ENCODE measurements at places on chromosomes 7 and 10.
A peak's percentile ranks its signal among the peaks of the same experiment; 100 is the strongest.

DNA sequence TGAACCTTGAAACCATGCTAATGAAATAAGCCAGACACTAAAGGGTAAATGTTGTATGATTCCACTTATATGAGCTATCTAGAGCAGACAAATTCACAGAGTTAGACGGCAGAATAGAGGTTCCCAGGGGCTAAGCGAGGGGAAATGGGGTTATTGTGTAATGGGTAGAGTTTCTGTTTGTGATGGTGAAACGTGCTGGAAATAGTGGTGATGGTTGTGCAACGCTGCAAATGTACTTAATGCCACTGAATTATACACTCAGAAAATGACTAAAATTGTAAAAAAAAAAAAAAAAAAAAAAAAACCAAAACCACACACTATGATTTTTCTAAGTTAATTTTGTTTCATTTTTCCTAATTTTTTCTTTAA, 30.0 kb downstream of the SFXN4 start:
- no peak for DNase-seq

DNA sequence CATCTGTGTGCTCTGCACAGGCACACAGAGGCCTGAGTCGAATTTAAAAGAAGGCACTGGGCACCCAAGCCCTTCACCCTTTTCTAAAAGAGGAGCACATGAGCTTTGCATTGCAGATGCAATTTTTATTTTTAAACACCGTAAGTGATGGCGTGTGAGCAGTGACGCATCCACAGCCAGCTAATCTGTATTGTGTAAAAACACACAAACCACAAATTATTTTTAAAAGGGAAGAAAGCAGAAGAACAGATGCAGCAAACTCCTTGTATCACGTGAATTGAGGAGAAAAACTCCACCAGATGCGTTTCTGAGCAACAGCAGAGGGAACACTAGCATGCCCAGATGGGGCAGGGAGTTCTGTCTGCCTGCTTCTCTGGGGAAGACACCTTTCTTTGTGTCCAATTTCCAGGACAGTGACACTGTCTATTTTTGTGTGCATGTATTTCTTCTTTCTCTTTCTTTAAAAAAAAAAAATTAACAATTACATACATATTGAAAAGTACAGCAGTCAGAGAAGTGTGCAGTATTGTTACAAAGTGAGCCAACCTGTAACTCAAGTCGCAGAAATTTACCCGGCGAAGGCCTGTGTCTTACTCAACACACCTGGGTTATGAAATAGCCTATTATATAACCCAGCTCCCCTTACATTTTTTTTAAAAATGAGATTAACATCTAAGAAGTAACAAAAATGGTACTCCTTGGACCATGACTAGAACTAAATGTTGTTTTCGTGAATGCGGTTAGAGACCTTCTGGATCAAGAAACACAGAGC, 39.2 kb downstream of the EEPD1 start:
- no peak for DNase-seq

GRCh38 chr7:114822844-114823243, 99.0 kb upstream of the MDFIC start:
- DNase-seq = no peak

GRCh38 chr10:95544783-95545500, 16.2 kb downstream of the SORBS1 start:
- DNase-seq = no peak

GRCh38 chr10:114638821-114639625, 19.1 kb downstream of the ABLIM1 start:
- no peak for DNase-seq

DNA sequence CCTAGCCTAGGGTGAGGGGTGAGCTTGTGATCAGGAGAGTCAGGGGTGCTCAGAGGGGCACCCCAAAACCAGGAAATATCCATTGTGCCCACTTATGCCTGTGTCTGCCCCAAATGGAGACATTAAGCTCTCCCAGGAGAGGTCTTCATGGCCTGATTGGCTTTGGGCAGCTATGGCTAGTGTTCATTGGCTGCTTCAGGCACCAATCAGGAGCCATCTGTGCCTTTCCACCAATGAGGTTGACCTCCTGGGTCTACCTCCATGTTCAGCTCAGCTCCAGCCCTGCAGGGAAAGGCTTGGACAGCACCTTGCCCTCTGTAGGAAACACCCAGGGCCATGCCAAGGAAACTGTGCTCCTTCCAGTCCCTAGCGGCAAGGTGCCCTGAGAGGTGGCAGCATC, 23.9 kb upstream of the HSPB1 start:
- DNase-seq = no peak

GRCh38 chr10:129712000-129712399, 245.0 kb downstream of the MGMT start:
- DNase-seq = no peak

GRCh38 chr7:69817121-69817520, 218.8 kb downstream of the AUTS2 start:
- DNase-seq = no peak

DNA sequence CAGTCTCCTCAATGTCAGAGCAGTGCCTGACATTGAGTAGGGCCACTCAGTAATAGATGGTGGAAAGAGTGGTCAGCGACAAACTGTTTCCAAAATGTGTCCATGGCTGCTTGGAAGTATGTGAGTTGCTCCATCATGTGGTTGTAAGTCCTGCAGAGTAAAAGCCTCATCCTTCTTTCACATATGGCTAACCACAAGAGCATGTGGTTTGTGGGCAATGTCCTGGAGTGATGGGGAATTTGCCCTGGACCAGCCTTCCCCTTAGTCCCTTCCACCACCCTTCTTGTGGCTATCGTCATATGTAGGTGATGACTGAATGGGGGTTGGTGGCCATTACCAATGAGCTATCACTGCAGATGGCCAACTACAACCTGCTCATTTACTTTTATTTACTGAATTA, 33.0 kb upstream of the PLXNA4 start:
- no peak for DNase-seq

- DNase-seq = no peak
These were observed 17.2 kb downstream of the BAZ1B start for GRCh38 chr7:73504920-73505319.

DNA sequence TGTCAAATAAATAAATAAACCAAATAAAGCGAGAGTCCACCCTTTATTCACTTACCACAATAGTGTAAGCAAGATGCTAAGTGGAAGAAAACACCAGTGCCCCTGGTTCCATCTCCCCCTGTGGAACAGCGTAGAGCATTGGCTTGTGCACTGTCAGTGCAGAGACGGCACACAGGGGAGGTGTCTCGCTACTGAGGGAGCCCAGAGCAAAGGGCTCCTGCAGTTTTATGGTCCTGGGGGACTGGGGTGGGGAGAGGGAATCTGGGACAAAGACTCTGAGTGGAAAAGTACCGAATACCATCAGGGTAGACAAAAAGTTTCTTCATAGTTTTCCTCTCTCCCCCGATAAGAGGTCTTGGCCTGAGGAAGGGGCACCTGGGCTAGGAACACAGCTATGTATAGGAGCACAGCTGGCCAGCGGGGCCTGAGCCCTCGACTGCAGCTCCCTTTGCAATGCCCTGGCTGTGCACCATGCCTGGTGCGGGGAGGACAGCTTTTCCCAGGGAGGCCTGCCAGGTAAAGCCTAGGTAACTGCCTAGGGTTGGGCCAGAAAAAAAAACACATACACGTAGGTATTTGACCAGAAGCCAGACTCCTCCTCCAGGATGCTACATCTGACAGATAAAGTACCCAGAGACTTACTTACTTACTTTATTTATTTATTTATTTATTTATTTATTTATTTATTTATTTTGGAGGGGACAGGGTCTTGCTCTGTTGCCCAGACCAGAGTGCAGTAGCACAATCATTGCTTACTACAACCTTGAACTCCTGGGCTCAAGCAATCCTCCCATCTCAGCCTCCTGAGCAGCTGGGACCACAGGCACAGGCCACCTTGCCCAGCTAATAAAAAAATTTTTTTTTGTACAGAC, 88.8 kb upstream of the KIF5B start:
- no peak for DNase-seq

GRCh38 chr7:127799535-127800305, 147.7 kb downstream of the SND1 start:
- DNase-seq = no peak

DNA sequence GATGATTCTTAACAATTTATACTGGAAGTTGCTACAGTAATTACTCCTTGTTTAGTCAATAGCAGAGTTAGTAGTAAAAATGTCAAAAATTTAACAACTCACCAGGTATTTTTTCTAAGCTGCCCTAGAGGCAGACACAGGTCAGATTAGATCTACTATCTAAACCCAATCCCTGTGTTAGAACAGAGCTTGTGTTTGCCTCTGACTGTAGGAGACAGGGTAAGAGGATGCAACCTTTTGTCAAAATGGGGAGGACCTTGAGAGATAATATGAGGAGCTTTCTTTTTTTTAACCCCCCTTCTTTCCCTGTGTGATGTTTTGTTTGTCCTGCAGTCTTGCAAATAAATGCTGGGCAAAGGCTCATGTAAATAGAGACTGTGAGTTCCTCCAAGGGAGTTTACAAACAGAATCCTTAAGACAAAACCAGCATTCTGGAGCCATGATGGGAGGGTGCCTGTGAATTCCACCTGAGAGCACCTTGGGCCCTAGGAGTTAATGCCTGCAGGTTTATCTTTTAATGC, 353.1 kb downstream of the GATA3 start:
- DNase-seq = no peak

DNA sequence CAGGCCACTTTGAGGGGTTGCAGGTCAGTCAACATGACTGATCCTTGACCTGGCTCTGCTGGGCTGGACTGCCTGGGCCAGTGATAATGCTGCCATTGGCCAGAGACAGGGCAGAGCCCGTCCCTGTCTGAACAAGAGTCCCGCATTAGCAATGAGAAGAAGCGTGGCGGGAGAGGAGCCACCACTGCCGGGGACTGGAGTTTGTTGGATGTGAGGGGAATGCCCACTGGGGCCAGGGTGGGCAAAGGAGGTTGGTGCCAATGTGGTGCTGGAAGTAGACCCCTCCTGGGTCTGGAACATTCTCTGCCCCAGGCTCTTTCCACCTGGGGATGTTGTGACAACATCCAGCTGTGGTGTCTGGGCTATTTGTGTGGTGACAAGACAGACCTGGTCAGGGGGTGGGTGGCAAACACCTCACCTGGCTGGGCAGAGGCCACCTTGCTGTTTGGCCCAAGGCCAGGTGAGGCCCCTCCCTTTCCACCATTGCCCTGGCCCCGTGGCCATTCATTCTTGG, 7.6 kb downstream of the SAP25 start:
- DNase-seq = no peak

DNA sequence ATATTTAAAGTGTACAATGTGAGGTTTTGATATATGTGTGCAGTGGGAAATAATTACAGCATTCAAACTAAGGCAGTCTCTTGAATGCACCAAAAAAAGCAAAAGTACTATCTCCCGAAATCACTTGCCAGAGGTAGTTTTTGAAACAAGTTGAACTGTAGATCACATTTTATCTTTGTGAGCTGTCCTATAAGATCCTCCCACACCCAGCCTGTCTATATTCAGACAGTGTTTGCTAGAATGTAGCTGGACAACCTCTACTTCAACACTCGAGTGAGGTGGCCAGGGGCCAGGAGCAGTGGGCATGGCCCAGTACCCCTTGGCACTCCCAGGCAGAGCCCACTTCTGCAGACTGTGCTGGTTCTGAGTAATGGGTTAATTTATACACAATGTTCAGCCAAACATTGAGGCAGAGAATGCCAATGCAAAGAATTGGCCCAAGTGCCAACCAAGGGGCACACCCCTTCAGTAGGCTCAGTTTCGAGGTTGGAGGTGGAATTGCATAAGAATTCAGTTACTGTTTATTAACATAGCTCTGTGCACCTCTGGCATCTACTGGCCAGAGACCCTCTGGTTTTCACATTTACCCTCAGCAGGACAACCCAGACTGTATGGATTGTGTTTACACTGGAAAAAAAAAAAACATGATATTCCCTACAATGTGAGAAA, 70.5 kb downstream of the AHR start:
- DNase-seq = no peak

DNA sequence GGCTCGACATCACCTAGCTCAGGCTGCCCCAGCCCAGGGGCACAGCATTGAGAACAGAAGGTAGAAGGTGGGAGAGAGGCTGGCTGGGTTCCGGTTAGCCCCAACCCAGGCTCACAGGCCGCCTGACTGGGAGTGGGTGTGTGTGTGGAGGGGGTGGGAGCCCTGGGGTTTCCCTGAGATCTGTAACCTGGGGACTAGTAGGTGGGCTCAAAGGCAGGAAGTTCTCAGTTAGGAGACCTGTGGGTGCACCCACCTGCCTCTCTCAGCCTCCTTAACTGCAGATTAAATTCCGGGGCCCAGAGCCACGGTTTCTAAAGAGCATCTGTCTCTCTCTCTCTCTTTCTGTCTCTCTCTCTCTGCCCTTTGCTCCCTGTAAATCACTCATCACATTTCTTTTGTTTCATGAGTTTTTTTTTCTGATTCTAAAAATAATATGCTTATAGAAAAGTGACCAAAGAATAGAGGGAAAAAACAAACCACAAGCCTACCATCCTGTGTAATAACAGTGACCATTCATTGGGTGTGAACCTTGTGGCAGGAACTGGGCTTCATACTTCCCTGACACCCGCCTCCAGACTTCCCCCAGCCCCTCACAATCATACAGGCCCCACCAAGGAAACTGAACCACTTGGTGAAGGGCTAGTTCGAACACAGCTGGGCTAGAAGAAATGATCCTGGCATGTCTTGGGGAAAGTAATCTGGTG, 83.4 kb upstream of the SMNDC1 start:
- DNase-seq = peak; percentile 66

- DNase-seq = no peak
These were observed 543.0 kb upstream of the FZD8 start for GRCh38 chr10:36185097-36185496.

DNA sequence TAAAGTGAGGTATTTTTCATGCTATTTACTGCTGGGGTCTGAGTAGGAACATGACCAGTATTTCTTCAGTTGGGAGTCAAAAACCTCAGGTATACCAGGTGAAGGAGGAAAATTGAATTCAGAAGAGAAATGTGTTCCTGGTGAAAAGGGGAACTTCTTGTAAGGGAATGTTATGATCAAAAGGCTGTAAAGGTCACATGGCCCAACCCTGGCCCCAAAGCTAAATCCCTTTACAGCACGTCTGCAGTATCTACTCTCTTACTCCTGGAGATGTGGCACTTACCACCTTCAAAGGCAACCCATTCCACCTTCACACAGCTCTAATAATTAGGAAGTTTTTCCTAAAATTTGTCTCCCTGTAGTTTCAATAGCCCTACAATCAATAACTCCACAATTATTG, 15.2 kb downstream of the PIK3AP1 start:
- DNase-seq = no peak

GRCh38 chr10:31883397-31883796, 45.2 kb downstream of the ARHGAP12 start:
- no peak for DNase-seq
